ENCODE measurements at places on chromosomes 4 and X.

- no peak for DNase-seq
Measured at GRCh38 chrX:79110731-79111130, 33.8 kb upstream of the GPR174 start.

- DNase-seq: no peak
Measured at GRCh38 chrX:77771601-77772000, 14.4 kb downstream of the ATRX start.

DNA sequence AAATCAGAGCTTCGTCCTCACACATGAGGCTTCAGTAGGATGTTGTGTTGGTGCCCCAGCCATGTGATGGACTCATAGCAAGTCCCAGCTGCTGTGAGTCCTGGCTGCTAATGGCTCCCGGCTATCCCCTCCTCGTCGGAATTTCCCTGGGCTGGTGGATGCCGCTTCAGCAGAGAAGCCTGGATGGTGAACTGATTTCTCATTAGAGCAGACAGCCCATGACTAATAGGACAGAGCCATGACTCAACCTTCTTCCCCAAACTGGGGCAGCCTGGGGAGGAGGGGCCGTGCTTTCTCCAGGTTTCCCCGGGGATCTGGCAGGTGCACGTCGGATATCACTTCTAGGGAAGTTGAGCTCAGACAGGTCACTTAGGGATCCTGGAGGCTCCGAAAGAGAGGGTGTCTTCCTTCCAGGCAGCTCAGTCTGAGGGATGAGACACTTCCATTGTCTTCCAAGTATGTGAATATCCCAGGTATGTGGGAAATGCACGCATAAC lies 112.7 kb downstream of the ASMT start:
- no peak for DNase-seq

- DNase-seq: no peak
Measured at GRCh38 chr4:158371158-158371557, 150.5 kb upstream of the RXFP1 start.

DNA sequence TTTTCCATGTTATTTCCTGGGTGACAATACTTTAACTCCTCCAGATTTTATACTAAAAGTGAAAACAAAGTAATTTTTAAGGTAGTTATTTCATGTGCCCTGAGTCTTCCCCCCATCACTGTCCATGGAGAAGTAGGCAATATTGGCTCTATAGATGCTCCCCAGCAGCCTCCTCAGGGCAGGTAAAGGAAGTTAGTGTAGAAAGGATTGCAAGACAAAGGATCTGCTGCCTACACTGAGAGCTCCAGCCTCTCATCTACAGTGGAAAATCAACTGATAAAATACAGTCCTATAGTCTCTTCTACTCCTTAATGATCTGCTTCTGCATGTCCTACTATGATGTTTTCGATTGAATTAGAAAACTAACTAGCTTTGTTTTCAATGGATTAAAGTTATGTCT lies 8.5 kb downstream of the POU3F4 start:
- DNase-seq: no peak

GRCh38 chr4:101933855-101934254 lies 143.3 kb downstream of the BANK1 start:
- DNase-seq: no peak

- DNase-seq: no peak
Measured at GRCh38 chrX:95350774-95351488, 1333.7 kb upstream of the DIAPH2 start.

GRCh38 chr4:154014407-154015321 lies 225.8 kb upstream of the SFRP2 start:
- no peak for DNase-seq

- DNase-seq: no peak
Measured at GRCh38 chr4:69708211-69708610, 52.2 kb downstream of the SULT1B1 start.

Measured in stimulated activated CD4-positive, alpha-beta T cell treated with anti-CD3 and anti-CD28 coated beads, Interleukin-2, amount 100 ng/mL, for 48 hours (primary cell).